NCI-H1436 (cell line): ENCODE measurements at places on chromosomes 16 and 17.

DNA sequence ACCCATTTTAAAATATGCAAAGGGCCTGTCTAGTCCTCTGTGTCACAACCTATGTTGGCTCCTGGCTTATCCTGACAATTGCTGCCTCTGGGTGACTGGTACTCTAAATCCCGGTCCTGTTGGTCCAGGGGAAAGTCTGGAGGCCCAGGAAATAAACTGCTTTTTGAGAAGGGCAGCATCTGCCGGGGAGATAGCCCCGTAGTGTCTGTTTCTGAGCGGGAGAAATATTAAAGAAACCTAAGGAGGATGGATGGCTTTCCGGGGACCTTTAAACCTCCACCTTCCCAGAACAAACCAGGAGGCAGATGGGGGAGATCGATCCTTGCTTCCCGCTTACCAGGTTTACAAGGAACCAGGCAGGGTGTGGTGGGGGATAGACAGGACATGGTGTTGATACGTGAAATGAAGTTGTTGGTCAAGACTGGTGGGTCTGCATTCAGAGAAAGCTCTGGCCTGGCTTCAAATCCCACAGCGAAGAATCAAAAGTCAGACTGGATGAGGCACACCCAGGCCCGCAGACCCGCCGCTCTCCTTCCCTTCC lies 3.8 kb downstream of the HOXB2 start:
- no peak for DNase-seq

GRCh38 chr17:40340880-40341807 lies 23.4 kb downstream of the GJD3 start:
- DNase-seq, result peak; percentile 70

- no peak for DNase-seq
Observed at GRCh38 chr16:55239723-55240122, 84.3 kb upstream of the IRX6 start.

GRCh38 chr16:83806036-83806435 lies 1.7 kb upstream of the HSBP1 start:
- DNase-seq, result no peak

- DNase-seq, result no peak
Observed at GRCh38 chr17:49834118-49834743, 13.6 kb downstream of the TAC4 start.

GRCh38 chr16:76653390-76654026 lies 376.3 kb downstream of the CNTNAP4 start:
- DNase-seq, result no peak

- no peak for DNase-seq
Observed at GRCh38 chr17:56292578-56292977, 139.3 kb downstream of the ANKFN1 start.

- DNase-seq, result no peak
Observed at GRCh38 chr17:2905696-2906501, 109.7 kb downstream of the RAP1GAP2 start.

- DNase-seq, result no peak
Observed at GRCh38 chr17:49201481-49201927, 8.9 kb downstream of the GNGT2 start.
